ENCODE measurements at places on chromosomes 11 and 22. TPM values are rescaled to one million over a fixed set of nuclear protein-coding genes. Genes with fewer than 3 reads are reported as not detected.

The CELSR1 gene
- total RNA-seq, result 5.7 TPM

The HTR3A gene
- total RNA-seq, result not detected

The APOC3 gene
- total RNA-seq, result not detected

The APOA4 gene
- not detected for total RNA-seq

The BRMS1 gene
- 88.5 TPM for total RNA-seq

The MRGPRX3 gene
- not detected for total RNA-seq

The FOSL1 gene
- 125 TPM for total RNA-seq

The KLHDC7B gene
- total RNA-seq, result not detected

The PANX2 gene
- total RNA-seq, result 0.39 TPM

The GAL3ST3 gene
- not detected for total RNA-seq

The CRYBB3 gene
- not detected for total RNA-seq

The OLFML1 gene
- not detected for total RNA-seq

The OR56B4 gene
- total RNA-seq, result not detected

The UBQLNL gene
- total RNA-seq, result not detected

Measured in mammary microvascular endothelial cell (primary cell).